GM06990 (cell line): ENCODE measurements at places on chromosomes 7 and 10.

DNA sequence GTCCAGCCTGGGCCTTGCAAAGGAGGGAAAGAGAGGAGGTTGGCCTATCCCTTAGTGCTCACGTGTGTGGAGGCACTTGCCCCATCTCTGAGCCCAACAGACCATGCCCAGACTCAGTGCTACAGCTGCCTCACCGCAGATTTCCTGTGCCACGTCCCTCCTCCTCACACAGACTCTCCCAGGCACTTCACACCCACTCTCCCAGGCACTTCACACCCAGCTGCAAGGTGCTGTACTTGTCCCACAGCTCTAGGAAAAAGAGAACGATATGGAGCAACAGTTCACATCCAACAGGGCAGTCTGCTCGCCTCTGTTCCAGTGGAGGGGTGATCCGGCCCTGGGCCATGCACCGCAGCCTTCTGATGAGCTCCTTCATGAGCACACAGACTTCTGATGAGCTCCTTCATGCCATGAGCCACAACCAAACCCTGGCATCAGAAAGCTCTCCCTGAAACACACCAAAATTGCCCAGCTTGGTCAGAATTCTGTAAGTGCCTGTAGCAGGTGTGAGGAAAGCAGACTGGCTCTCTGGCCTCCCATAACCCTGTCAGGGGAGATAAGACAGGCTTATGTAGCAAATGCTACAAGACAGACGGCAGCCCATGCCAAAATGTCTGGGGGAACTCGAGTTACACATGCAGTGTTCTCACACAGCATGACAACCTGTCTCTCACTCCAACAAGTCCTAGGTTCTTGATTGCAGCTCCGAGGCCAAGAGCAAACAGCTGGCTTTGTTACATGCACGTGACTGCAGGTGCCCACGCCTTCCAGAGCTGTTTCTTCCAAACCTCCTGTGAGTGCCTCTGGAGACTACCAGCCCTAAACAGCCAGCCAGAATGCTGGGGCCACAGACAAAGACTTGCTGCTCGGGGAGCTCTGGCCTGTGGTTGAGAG is 348.5 kb downstream of the GRID1 start:
- DNase-seq: no peak

DNA sequence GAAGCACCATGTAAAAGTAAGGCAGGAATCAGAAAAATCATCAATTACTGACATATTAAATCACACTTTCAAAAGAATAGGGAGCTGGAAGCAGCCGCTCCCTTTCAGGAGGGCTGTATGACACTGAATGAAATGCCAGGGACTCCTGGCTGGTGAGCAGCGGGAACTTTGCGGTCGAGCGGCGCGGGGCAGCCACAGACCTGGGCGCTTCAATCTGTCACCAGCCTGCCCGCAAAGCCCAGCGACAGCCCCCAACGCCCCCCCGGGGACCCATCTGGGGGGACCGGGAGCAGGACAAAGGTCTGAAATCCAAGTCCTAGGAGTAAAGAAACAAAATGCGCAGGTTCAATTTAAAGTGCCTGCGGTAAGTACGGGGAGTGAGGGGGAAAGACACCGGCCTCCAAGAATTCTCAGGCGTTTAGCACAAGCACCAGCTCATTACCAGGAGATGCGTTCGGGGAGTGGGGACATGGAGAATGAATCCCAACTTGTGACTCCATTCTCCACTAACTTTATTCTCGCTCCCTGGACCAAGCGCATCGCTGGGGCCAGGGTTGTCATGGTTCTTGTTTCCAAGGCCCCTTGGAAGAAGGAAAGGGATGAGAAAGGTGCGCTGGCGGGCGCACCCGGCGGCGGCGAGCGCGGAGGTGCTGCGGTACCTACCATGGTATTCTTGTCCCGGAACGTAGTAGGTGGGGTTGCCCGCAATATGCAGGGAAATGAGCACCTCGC is 824 bp downstream of the RELN start:
- no peak for DNase-seq

DNA sequence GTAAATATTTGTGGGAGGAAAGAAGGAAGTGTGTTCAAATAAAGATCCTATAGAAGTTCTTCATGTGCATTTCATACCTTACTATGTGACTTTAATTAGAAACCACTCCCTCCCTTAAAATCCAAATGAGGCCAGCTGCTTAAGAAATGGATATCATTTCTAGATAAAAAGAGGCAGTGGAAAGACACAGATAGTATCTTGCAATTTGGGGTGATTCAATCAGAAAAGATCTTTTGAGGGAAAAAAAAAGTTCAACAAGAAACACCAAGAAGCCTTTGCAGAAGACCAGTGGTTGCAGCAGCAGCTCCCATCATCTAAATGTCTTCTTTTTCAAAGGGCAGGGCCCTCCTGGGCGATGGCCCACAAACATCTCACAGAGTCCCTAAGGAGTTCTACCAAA is 200.1 kb downstream of the LRRN3 start:
- no peak for DNase-seq

DNA sequence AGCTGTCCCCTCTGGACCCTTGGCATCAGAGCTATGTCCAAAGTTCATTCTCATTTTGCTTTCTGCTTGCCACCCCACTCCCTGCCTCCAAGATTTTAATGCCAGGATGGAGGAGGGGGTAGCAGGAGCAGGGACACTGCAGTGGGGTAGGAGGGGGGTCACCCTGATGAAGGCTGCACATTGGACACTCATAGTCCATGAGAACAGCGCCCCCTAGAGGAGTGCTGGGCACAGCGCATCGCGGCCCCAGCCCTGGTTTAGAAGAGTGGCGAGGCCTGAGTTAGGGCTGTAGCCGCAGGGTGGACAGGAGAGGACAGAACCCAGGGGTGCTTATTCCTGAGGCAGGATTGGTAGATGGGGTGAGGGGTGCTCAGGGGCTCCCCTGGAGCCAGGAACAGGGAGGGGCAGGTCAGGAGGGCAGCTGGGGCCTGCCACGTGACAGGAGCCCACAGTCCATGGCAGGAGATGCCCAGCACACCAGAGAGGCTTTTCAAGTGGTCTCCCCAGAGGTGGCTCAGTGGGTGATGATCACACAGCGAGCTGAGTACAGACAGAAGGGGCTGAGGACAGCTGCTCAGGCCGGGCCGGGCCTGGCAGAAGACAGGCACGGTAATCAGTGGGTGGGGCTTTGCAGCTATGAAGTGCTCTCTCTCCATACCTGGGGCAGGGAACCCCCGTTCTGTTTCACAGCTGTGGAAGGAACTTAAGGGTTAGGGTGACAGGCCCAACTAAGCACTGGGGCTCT is 71.4 kb downstream of the NEURL1 start:
- no peak for DNase-seq

- no peak for DNase-seq
These were observed 9.0 kb upstream of the UCN3 start for GRCh38 chr10:5355594-5356301.

DNA sequence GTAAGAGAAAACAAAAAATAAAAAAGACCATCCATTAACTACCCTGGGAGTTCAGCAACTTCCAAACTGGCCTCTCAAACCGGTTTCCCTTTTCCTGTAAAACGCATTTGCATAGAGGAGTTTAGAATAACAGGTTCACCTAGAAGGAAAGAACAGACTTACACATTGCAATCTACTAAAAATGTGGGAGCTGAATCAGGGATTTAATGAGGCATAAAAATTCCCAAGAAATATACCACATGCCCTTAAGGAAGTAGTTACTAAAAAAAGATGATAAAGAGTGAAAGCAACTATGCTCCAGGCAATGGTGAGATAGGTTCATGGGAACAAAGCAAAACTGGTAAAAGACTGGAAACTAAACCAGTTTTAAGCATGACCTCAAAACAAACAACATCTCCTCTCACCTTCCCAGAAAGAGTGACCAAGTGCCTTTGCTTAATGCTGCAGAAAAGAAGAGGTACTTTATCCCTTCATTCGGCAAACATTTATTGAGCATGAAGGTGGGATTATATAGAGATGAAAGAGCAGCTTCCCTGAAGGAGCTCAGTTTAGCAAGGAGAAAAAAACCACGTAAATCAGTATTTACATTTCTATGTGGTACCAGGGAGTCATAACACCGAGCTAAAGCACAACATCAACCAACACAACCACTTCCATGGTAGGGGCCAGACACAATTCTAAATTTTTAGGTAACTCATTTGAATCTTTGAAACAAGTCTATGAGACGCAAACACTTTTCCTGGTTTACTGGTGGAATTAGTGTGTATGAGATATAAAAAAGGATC is 152.8 kb downstream of the SGMS1 start:
- DNase-seq: no peak

DNA sequence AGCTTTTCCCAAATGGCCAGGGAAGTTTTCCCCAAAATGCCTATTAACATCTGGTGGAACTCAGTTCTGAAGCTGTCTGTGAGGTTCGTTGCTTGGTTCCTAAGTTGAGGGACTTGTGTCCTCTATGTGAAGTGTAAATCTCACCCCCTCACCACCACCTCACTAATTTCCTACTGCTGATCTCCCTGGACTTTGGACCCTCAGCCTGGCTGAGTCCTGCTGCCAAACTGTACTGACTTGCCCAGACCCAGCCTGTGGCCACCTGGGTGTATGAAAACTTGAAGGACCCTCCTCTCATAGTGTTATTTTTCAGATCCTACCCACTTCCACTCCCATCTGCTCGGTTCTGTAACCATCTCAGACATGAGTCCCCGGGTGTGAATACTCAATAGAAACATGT is 94.9 kb downstream of the MET start:
- no peak for DNase-seq

GRCh38 chr10:10092581-10092980 is 925.1 kb upstream of the CELF2 start:
- no peak for DNase-seq

DNA sequence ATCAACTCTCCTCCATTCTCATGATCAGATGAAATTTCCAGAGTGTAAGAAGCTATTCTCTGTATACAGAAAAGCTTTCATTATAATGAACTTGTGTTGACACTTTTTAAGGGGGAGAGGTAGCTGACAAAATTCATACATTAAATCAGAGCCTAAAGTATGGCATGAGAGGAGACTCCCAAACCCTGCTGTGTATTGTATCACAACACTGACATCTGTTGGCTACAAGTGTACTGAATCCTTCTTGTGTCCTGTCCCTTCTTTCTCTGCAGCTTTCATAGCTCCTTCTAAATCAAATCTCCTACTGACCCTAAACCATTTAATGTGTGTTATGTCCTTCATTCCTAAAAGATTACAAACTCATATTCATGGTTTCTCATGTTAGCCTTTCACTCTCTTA is 70.9 kb downstream of the GCC1 start:
- no peak for DNase-seq

- DNase-seq: no peak
These were observed 108.8 kb downstream of the MKX start for GRCh38 chr10:27636816-27637215.

GRCh38 chr7:101990811-101991418 is 173.5 kb downstream of the CUX1 start:
- peak; percentile 80 for DNase-seq

- no peak for DNase-seq
These were observed 270.5 kb upstream of the NFE2L3 start for GRCh38 chr7:25881317-25882037.

- no peak for DNase-seq
These were observed 2.4 kb downstream of the HOXA3 start for GRCh38 chr7:27149842-27150567.

GRCh38 chr7:34128762-34129161 is 223.4 kb downstream of the BMPER start:
- no peak for DNase-seq

- DNase-seq: no peak
These were observed 29.0 kb upstream of the SUN1 start for GRCh38 chr7:803243-803635.

GRCh38 chr10:73229567-73229966 is 17.5 kb downstream of the DNAJC9 start:
- no peak for DNase-seq

- no peak for DNase-seq
These were observed 91.9 kb downstream of the ZNF438 start for GRCh38 chr10:30939643-30940251.

DNA sequence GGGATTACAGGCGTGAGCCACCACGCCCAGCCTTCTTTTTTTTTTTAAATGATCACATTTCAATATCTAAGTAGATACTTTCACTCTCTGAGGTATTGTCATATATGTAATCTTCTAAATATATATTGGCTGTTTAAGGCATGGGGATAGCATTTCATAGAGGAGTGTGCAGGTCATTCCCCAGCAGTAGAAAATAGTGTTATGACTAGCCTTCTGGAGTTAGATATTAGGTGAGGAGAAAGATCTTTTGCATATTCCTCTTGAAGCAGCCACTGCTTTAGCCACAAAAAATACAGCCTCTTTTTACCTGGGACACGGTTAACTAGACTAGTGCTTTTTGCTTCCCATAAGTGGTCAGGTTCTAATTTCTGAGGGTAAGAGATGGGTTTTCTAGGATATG is 28.9 kb downstream of the ADD3 start:
- no peak for DNase-seq

- peak; percentile 2 for DNase-seq
These were observed 41.3 kb downstream of the ETV1 start for GRCh38 chr7:13948019-13948801.

- DNase-seq: no peak
These were observed 558.2 kb upstream of the PFKP start for GRCh38 chr10:2509081-2509531.

- DNase-seq: no peak
These were observed 676 bp downstream of the TCAF1 start for GRCh38 chr7:143901332-143901667.

DNA sequence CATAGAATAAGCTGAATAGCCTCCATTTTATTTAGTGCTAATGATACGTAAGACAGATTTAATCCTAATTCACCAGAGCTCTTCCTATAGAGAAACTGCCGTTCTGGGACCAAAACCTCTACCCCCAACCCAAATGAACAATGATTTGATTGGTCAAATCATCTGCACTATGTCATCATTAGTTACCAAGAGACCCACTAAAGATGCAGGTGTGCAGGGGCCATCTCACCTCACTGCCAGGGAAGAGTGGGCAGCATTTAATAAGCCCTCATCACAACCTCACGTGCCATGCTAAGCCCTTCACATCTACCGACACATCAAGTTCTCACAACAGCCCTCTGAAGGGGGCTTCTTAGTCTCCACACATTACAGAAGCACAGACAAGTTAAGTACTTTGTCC is 87.0 kb downstream of the VIPR2 start:
- DNase-seq: no peak

- DNase-seq: no peak
These were observed 335.9 kb upstream of the PLXDC2 start for GRCh38 chr10:19480353-19480752.

- DNase-seq: no peak
These were observed 112.7 kb downstream of the CCNY start for GRCh38 chr10:35448687-35449662.

DNA sequence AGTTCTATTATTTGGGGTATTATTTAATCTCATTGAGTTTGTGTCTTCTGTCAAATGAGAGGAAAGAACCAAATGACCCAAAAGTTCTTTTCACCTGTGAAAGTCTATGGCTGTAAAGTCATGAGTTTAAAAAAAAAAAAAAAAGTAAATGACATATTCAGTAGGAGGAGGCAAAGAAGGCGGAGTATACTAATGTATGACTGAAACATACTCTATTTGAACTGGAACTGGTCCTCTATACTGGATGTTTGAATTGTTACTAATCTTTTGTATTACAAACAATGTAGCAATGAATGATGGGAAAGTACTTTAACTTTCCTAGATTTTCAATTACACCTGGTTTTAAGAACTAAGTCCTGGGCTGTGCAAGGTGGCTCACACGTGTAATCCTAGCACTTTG is 24.9 kb upstream of the GSAP start:
- DNase-seq: no peak
